ENCODE measurements at places on chromosomes 5 and 9.

GRCh38 chr9:98751210-98751609 lies 42.5 kb upstream of the GABBR2 start:
- no peak for DNase-seq

DNA sequence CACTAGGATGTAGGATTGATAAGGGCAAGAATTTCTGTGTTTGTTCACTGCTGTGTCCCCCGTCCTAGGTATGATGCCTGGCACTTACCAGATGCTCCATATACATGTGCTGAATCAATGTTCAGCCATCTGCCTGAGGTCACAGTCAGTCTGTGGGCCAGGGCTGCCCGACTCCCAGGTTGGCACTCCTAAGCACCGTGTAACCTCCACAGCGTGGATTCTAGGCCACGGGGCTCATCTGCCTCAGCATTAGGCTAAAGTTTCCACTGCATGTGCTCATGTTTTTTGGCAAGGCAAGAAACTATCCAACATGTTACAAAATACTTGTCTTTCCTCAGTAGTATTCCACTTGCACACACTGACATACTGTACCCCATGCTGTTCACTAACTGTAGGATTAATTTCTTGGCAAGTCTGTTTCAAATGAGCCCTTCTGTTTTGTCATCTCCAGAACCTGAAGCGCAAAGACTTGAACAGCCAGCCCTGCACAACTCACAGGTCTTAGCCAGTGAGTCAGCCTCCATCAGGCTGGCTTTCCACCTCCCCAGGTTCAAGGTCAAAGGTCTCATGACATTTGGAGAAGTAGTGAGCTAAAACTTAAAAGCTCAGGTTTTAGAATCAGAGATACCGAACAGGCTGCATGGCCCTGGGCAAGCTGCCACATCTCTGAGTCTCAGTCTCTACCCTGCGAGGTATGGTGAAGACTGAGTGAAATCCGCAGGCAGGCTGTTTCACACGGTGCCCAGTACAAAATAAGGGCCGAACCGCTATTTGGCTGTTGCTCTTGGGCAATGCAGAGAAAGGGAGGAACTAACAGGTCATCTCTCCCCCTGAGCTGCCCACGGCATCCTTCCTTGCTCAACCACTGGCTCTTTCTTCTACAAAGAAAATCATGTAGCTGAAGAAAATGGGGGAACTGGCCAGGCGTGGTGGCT lies 7.2 kb downstream of the TOR1A start:
- DNase-seq: no peak

DNA sequence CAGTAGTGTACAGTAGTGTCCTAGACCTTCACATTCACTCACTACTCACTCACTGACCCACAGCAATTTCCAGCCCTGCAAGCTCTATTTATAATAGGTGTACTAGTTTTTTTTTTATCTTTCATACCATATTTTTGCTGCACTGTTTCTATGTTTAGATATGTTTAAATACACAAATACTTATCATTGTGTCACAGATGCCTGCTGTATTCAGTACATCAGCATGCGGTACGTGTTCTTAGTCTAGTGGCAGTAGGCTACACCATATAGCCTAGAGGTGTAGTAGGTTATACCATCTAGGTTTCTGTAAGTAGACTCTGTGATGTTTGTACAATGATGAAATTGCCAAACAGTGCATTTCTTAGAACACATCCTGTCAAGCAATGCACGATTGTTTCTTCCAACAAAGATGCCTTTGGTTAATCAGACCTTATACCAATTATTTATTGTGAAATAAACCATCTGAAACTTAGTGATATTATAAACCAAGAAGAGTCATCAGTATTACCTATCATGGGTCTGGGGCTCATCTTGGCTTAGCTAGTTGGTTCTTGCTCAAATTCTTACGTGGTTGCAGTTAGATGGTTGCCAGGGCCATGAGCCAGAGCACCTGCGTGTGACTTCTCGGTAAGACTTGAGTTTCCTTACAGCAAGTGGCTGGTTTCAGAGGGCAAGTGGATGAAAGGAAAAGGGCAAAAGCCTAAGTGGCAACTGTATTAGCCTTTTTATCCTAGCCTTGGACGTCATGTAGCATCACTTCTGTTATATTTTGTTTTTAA lies 41.1 kb downstream of the ERBIN start:
- no peak for DNase-seq

DNA sequence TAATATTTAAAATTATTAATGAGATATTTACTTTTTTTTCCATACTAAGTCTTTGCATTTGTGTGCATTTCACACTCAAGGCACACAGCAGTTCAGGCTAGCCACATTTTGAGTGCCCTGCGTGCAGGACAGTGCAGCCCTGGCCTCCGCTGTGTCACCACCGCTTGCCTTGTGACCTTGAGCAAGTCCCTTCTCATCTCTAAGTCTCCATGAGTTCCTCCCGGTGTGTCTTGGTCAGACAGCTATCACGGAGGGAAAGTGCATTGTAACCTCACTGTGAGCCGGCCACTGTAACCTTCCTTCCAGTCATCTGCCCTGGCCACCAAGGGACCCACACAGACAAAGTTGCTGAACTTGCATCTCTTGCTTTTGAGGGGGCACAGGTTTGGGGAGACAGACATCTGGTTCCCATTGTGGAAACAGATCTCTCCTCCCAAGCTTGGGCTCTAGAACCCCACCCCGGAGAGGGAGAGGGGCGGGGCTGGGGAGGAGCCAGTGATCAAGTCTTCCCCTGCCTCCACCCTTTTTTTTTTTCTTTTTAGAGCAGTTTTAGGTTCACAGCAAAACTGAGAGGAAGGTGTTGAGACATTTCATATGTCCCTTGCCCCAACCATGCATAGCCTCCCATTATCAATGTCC lies 96.8 kb downstream of the C9orf50 start:
- DNase-seq: no peak

DNA sequence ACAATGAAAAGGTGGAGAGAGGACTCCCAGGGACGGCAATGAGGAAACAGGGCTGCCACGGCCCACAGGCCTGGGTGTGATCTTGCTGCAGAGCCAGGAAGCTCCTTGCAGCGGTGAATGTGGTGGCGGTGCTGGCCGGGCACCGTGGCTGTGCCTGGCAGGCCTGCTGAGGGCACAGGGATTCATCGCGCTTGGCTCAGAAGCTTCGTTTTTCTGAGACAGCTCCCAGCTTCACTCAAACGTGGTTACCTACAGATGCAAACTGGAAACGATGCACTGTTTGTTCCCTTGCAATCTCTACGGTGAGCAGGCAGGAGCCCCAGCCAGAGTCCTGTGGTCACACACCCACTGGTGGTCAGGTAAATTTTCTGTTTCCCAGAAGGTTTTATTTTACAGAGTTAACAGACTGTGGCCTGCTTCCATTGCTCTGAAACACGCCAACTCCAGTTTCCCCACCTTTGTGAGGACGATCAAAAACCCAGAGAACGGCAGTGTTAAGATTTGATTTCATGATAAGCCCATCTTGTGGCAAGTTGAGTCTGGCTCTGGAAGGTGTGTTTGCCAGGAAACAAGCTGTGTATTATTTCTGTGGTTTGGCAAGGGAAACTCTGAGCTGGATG lies 183.9 kb downstream of the AUH start:
- no peak for DNase-seq

GRCh38 chr5:75078027-75078426 lies 25.7 kb upstream of the GCNT4 start:
- no peak for DNase-seq

- peak; percentile 67 for DNase-seq
Observed at GRCh38 chr9:110579862-110580219, 300 bp upstream of the SVEP1 start.

GRCh38 chr9:5195463-5195862 lies 10.0 kb upstream of the INSL6 start:
- no peak for DNase-seq

GRCh38 chr5:69019668-69020375 lies 74.0 kb upstream of the SLC30A5 start:
- no peak for DNase-seq

GRCh38 chr9:121582641-121583040 lies 68.8 kb upstream of the DAB2IP start:
- no peak for DNase-seq

- no peak for DNase-seq
Observed at GRCh38 chr5:117733051-117733450, 1158.4 kb upstream of the SEMA6A start.

DNA sequence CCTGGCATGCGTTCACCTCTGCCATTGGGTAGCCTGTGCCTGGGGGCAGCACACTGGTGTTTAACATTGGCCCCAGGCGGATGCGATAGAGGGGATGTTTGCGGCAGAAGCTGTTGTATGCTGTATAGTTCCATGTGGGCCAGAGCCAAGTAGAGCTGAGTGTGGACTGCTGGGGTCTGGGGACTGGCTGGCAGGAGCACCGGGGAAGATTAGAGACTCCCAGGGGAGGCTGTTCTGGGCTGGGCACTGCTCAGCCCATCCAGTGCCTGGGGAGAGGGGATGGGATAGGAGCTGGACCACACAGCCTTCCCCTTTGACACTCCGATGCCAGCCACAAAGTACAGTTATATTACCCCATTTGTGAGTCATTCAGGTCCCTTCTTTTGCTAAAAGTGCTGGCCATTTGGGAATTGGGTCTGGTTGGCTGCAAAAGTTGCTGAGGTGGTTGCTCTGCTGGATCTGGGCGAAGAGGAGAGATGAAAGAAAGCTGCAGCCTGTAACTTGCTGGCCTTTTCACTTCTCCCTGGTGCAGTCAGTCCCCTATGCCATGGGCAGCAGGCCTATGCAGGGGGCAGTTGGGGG lies 73.8 kb downstream of the RGS3 start:
- DNase-seq: no peak

DNA sequence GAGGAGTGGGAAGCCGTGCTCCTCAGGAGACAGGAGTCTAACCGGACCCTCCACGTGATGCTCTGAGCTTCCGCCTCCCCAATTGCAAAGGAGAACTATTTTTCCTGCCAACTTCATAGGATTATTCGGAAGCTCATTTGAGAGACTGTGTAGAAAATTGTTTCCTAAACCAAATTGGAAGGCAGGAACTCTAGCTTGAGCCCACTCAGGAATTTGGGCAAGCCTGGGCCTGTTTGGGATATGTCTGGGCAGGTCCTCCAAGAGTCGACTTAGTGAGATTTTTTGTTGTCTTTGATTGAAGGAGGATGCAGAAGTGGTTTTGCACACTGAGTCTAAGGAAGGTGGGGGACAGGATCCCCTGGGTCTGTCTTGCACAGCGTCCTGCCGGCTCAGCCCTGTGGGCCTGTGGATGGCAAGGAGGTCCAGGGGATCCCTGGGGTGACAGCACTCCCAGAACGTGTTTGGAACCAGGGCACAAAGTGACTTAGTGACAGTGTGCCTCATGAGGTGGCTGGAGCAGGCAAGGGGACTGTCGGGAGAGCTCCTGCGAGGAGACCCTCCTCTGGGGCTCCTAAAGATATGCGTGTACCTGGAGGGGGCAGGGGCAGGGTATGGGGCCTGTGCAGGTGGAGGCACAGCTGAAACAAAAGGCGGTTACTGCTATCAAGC lies 283.3 kb downstream of the NSG2 start:
- DNase-seq: no peak

DNA sequence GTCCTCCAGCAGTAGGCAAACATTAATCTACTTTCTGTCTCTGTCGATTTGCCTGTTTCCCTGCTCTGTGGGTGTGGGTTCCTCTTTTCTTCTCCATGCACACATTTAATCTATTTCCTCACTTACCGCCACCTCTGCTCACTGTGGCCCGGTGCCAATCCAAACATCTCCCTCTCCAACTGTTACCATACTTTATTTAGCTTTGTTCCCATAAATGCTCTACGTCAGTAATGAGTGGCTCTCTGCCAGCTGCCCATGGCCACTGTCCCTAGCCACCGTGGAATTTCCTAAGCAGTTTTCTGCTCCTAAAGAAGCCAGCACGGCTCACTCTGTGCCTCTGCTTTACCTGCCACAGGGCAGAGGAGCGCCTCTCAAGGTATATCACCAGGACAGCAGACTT lies 19.5 kb upstream of the GOLPH3 start:
- no peak for DNase-seq

DNA sequence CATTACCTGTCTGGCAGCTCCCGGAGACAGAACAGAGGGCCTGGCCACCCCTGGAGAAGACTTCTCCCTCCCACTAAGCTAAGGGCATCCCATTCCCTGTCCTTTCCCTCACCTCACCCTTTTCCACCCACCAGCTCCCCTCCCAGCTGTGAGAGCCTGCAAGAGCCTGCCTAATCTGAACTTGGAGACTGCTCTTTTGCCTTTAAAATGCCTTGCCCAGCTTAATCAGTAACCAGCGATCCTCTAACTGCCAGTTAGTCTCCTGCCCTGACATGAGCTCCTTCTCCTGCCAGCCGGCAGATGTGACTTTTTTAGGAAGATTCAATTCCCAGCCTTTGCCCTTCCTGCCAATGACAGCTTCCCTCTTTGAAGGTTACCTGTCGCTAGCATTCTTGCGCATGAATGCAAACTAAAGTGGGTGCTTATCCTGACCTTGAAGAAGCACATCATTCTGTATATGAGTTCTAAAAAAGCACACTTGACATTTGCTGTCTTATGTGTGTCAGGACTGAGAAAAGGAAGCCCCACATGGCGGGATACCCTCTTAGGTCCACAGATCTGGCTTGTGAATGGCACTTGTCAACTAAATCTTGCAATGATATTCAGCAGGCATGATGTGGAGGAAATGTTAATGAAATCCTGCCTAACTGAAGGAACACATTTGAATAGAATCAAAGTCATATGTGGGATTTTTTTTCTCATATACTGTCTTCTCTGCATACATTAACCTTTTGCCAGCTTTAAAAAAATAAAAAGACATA lies 411.2 kb upstream of the SLC30A5 start:
- DNase-seq: no peak

DNA sequence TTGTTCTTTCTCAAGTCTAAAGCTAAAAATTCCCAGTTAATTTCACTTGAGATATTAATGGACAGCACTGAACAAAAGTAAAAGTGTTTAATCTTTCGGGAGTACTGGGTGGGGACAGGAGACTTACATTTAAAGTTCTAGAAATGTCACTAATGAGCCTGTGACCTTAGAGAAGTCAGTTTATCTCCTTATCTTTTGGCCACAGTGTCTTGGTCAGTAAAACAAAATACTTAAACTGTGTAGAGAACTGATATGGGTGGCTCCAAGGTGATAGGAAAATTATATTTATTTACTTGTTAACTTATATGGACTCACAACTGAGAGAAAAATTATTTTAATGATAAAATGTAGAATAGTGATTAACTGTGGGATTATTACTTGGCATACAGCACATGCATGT lies 8.9 kb downstream of the IPO11 start:
- DNase-seq: no peak

DNA sequence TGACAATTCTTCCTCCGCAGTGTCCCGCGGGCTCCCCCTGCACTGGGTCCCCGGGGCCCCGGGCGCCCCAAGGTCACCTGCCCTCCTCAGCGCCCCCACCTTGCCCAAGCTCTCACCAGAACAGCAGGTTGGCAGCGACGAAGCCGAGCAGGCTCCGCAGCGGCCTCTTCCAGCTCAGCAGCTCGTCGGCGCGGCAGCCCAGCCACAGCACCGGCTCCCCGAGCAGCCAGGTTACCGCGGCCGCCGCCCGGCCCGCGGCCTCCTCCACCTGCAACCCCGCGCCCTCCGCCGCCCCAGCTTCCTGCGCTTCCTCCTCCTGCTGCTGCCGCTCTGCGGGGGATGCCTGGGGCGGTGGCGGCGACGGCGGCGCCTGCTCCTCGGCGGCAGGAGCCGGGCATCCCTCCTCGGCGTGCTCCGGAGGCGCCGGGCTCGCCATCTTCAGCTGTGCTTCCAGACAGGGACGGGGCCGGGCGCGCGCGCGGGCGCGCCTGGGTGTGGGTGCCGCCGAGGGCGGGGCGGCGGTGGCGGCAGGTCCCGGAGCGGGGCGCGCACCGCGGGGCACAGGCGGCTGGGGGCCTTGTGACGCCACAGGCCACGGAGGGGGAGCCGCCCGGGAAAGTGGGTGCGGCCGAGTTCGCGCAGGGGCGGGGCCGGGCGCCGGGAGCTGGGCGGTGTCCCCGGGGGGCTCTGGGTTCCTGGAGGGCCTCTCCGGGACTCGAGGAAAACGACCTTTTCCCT lies at the start of gene RETREG1:
Gene RETREG1 (minus strand): TSS at position 462 of the 738 bp plus-strand sequence. CDS start 26 bp downstream, at position 436.
- DNase-seq: no peak

All from amniotic stem cell (primary cell).